Hippocampal formation (tissue), 2 donors: ENCODE measurements at places on chromosomes 3 and 15.

- DNase-seq: no peak
Observed at GRCh38 chr15:42232606-42233005, 24.5 kb upstream of the VPS39 start.

GRCh38 chr15:92271179-92271578 lies 122.5 kb upstream of the ST8SIA2 start:
- DNase-seq: no peak

DNA sequence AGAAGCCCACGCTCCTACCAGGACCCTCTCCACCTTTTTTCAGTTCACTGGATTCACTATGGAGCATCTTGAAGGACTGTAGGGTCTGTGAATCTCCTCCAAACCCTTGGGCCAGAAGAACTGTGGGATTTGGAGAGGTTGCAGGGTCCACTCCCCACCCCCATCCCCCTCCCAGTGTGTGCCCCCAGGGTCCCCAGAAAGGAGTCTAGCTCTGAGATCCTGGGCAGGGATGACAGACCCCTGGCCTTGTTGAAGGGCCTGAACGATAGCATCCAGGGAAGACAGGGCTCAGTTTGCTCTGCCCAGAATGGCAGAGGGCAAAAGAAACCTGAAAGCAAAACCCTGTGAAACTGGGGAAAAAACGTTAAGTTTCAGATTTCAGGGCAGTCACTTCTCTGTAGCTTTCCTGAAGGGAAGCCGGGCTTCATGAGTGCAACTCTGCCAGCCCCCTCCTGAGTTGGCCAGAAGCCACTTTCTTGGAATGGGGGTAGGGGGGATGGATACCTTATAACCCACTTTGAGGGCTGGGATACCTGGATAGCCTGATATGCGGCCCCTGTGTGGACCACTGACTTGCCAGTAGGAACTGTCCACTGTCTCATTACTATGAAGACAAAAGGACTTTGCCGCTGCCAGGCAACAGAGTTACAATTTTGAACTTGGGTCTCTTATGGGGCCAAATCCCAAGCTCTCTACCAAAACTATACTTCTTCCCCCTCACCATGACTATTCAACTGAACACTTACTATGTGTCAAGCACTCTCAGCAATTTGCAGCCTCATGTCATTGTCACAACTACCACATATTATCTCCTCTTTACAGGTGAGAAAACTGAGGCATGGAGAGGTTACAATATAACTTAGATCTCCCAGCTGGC lies 1.6 kb upstream of the CISH start:
- DNase-seq: no peak

GRCh38 chr15:27846722-27847395 lies 252.3 kb downstream of the OCA2 start:
- no peak for DNase-seq

GRCh38 chr15:82621970-82622369 lies 25.2 kb downstream of the CPEB1 start:
- DNase-seq: no peak
